Stimulated activated CD4-positive, alpha-beta T cell treated with anti-CD3 and anti-CD28 coated beads, Interleukin-4, amount 100 ng/mL, for 48 hours (primary cell): ENCODE measurements at places on chromosomes 1 and 21.

DNA sequence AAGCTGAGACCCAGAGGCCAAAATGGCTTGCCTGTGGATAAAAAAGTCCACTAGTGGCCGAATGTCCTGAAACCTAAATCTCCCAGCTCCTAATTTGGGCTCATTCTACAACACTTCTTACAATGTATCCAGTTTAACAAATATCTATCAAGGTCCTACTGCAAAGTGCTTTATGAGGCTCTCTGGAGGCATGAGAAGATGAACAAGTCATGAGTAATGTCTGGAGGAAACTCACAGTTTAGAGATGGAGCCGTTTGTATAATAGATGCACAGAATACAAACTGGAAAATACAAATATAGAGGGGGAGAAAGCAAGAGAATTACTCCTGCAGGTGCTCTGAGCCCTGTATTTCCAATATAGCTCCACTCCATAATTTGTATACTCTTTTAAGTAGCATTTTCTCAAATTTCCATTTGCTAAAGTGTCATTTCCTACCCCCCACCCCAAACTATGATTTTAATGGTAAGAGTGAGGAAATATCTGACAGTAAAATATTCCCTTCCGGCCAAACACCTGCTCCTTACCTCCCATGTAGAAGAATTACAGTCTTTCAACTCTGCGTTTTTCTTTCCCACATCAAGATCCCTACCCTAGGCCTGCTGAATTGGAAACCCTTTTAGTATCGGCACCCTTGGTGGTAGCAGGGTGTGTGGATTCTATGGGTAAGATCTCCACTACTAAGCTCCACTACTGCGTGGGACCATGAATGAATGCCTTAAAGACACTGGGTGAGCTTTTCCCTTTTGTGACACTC lies 3.3 kb upstream of the ADAMTS5 start:
- no peak for DNase-seq

- DNase-seq: no peak
Observed at GRCh38 chr1:173224280-173224892, 17.3 kb upstream of the TNFSF4 start.

GRCh38 chr1:207565546-207566468 lies 69.8 kb downstream of the CR1 start:
- DNase-seq: no peak

DNA sequence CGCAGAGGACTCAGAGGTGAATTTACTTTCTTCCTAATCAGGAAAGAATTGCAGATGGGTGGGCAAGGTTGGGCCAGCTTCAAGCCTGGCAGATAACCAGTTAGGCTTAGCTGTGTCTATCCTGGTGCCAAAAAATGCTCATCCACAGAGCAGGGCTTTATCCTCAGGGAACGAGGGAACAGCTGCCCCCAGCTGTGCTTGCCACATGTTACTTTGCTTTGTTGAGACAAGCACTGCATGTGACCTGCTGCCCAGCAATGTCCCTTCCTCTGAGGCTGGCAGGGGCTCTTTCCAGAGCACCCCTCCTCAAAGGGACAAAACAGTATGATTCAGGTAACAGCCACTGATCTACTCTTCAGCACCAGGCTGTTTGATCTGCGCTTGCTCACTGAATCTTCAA lies 505.1 kb upstream of the USP24 start:
- DNase-seq: no peak

GRCh38 chr21:41582298-41582840 lies 74.4 kb upstream of the TMPRSS2 start:
- no peak for DNase-seq

- no peak for DNase-seq
Observed at GRCh38 chr1:192726820-192727504, 81.9 kb upstream of the RGS2 start.

DNA sequence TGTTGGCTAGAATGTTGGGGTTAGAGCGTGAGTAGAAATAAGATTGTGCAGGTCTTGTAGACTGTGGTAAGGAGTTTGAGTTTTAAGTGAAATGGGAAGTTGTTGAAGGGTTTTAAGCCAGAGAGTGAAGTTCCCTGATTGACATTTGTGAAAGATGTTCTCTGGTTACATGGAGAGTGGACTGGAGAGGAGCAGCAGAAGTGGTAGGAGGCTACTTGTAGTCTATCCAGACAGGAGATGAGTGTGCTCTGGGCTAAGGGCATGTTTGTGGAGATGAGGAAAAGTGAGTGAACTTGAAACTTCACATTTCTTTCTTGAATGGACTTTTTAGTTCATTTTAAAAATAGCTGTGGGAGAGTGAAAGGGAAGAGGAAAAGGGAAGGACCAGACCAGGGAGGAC lies 37.0 kb downstream of the F3 start:
- no peak for DNase-seq

GRCh38 chr1:44650159-44650831 lies 24.0 kb downstream of the TMEM53 start:
- no peak for DNase-seq

- no peak for DNase-seq
Observed at GRCh38 chr1:234246638-234247116, 126.6 kb upstream of the COA6 start.

DNA sequence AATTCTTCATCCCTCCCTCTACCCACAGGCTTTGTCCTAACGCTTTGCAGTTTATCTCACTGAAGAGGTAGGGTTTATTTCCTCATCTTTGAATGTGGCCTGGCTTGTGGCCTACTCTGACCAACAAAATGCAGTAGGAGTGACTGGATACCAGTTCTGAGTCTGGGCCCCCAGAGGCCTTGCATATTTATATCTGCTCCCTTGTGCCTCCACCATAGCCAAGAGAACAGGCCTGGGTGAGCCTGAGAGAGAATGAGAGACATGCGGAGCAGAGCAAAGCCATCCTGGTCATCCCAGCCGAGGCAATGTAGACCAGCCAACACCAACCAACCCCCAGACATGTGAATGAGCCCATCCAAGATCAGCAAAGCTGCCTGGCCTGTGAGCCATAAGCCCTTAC lies 30.3 kb downstream of the SMIM12 start:
- DNase-seq: no peak

DNA sequence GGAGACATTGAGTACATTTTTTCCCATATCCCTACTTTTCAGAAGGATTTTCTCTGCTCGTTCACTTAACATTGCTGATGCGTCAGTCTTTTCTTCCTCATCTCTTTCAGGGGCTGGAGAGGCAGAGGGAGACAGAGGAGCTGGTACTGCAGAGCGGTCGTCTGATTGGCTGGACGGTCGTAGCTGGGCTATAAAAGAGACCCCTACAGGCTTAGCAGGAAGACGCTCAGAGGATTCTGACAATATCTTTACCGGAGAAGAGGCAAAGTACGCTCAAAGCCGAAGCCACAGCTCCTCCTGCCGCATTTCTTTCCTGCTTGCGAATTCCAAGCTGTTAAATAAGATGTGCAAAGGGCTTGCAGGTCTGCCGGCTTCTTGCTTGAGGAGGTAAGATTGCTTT lies at the start of gene RGS4:
Gene RGS4 (plus strand): TSS at position 220 of the 400 bp plus-strand sequence. CDS start 124 bp downstream, at position 344.
- no peak for DNase-seq

DNA sequence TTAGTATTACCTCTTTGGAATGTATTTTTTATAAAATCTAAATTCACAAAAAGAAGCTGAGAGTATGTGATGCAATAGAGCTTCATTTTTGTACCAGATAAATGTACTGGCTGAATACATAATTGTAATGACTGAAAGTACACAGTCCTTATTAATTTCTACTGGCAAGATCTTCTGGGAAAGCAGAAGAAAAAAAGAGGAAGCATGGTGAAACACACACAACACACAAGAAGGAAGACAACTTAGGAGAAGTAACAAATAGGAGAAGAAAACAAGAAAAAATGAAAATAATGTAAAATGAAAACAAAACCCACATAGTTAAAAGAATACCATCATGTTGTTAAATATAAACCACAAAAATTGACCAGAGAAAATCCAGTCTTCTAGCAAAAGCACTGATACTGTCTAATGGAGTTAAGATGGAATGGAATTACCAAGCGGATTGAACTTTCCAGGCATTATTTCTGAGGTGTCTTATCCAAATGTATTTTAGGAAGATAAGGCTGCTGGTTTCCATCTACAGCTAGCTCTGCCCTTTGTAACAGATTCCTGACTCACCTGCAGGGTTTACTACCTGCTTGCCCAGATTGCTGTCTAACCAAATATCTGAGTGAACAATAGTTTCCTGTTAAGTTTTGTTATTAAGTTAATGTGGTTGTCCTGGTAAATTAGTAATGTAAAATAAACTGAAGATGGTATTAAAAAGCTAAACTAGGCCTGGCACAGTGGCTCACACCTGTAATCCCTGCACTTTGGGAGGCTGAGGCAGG lies 4.5 kb upstream of the COP1 start:
- DNase-seq: no peak

GRCh38 chr1:233639611-233640010 lies 25.7 kb downstream of the KCNK1 start:
- DNase-seq: no peak

DNA sequence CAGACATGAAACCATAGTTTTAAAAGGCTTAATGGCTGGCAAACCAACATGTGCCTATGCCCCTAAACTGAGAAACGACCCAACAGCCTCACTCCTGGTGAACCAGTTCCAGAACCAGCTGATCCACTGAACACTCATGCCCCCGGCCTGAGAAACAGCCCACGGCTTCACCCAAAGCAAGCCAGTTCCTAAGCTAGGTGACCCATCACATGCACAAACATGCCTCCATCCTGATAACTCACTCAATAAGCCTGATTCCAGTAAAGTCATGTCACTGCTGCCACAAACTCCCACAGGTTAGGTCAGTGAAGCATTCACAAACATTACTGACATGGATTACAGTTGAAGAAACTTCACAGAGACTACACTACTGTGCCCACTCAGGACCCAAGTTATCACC lies 161.6 kb downstream of the USH2A start:
- no peak for DNase-seq

- DNase-seq: no peak
Observed at GRCh38 chr1:6638226-6638625, 13.6 kb downstream of the THAP3 start.

DNA sequence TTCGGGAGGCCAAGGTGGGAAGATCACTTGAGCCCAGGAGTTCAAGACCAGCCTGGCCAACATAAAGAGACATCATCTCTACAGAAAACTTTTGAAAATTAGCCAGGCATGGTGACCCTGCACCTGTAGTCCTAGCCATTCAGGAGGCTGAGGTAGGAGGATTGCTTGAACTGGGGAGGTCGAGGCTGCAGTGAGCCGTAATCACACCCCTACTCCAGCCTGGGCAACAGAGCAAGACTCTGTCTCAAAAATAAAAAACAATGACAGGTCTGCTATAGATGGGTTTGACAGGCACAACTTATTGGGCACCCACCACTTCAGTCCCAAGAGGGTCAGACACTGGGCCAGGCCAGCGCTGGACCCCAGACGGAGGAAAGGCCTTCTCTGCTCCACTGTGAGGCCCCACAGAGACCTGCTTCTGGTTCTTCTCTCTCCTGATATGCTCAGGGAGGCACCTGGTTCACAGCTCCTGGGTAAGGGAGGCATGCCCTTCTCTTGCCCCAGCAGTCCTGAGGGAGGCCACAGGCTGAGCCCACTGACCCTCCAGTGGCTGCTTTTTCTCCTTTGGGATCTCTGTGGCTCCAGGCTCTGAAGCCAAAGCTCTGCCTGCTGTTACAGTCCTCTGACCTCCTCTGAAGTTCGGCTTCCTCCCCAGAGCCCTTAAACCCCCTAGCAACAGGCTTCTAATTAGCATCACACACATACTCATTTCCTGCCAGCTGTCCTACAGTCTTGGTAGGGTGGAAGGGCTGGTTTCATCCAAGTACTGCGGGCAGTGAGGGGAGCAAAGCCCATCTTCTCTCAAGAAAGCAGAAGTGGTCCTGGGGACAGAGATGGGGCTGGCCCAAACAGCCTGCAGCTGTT lies 14.4 kb downstream of the S100A16 start:
- DNase-seq: no peak

- no peak for DNase-seq
Observed at GRCh38 chr1:109133002-109133706, 19.2 kb downstream of the ELAPOR1 start.

GRCh38 chr1:192284927-192285326 lies 31.9 kb upstream of the RGS21 start:
- DNase-seq: no peak

DNA sequence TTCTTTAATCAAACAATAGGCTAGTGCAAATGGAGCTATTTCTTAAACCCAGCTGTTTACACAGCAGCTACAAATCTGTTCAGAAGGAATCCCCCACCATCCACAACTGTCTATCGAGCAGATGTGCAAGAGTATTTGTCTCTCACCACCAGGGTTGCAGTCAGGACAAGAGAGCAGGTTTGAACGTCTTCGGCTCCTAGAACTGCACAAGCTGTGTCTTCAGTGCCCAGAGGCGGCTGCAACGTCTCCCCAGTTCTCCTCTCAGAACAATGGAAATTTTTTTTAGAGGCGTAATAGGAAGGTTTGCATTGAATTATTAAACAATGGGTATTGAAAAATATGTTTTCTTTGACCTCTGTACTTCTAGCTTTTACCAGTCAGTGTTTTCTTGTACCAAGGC lies 7.3 kb downstream of the OVAAL start:
- DNase-seq: no peak

DNA sequence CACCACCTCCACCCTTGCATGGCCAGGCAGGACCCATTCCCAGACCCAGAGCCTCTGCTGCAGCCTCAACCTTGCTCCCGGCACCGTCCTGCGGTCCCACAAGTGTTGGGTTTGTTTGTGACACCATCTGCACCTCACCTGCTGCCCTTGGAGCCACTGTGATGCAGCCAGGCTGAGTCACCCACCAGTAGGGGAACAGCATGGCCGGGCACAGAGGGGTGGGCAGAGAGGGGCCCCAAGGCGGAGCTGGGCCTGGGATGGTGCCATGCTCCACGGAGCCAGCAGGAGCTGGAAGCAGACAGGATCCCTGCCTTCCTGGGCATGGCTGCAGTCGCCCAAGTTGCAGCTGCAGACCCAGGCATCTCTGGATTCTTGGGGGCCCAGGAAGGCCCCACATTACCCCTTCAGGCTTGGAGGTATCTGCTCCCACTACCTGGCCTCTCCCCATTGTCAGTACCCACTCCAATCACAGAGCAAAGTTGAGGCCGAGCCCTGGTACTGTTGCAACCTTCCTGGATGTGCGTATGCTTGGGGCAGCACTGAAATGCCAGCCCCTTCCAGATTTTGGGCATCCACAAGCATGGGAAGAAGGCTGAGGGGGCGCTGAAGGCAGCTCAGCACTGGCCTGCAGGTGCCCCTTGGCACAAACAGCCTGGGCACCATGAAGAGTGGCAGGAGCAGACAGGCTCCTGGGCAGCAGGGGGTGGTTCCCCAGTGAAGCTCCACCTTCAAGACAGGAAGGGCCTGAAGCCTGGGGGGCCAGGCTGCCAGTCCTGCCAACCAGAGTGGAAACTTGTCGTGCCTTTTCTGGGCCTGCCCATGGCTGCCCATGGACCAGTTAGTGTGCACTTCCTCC lies 172.8 kb downstream of the MATN1 start:
- DNase-seq: no peak
